ENCODE measurements at places on chromosomes 2 and 18. TPM values are rescaled to one million over a fixed set of nuclear protein-coding genes. Genes with fewer than 3 reads are reported as not detected.

- DNase-seq: no peak
These were observed 2.5 kb upstream of the ASIC4 start for GRCh38 chr2:219511547-219512325.

DNA sequence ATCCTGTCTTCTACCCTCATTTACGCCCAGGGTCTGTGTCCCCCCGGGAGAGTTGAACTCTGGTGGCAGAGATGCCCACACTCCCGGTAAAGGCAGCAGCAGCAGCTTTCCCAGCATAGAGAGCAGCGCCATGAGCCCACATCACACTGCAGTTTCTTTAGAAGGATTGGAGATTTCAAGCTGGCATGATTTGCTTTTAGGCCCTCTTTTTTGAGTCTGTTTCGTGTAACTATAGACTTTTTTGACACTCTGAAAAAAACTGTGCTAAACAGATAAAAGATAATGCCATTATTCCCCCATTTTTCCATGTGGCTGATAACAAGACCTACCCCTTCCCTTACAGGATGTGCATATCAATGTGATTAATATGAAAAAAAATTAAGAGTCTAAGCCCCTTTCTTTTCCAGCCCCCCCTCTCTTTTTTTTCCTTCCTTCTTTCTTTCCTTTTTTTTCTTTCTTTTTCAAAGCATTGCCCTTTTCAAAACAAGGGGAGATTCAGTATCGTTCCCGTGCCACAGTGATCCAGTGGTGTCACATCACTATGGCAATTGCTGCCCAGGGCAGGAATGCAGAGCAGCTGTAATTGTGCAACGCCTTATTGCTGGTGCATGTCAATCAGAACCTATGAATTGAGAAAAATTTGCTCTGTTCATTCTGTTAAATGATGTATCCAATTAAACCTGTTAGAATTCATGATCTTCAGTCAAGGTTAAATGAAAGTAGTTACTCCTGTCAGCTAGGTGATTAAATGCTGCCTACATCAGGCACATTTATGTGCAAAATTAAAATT is 104.5 kb downstream of the CDCA7 start:
- no peak for DNase-seq

- DNase-seq: no peak
These were observed 14.1 kb upstream of the HOXD1 start for GRCh38 chr2:176174382-176174823.

RAMP1 gene
- total RNA-seq: 19.2 TPM

CD8A gene
- not detected for total RNA-seq

DNA sequence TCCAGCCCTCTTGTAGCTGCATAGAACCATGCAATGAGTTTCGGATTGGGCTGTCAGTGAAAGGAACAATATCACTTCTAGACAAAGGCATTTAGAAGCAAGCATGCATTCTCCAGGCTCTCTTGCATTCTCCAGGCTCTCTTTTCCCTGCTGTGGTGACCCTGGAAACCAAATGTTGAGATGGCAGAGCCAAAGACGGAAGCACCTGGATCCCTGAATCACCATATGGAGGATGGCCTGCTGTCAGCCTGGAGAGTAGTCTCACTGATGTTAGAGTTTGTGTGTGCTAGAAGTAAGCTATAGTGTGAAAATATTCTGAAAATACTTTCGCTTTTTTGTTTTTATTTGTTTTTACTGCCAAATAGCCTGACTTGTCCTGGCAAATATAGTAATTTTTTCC is 203.9 kb downstream of the C1D start:
- no peak for DNase-seq

DNA sequence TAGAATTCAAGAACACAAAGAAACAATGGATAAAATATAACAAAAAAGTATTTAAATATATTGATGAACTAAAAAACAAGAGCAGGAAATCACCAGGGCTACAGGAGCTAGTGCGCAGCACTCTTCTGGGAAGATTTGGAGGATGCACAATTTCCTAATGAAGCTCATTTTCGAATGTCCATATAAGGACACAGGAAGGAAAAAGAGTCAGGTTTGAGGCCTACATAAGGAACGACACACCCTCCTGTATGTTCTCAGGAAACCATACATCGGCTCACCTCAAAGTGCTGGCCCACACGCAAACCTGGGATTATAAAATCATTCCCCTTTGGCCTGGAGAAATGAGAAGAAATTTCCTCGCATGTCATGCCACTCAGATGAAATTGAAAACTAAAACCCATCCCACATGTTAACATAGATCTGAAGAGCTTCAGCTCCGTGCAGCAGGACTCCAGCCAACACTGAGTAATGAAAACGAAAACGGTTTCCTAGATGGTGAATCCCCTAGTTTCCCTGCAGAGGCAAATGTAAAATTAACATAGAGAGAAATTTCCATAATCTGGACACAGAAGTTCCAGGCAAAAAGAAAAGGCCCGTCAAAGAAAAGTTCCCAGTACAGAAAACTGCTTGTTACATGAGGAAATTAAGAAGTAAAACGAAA is 825.8 kb downstream of the SOCS6 start:
- no peak for DNase-seq

- no peak for DNase-seq
These were observed 16.9 kb downstream of the SMIM21 start for GRCh38 chr18:75410611-75411010.

DNA sequence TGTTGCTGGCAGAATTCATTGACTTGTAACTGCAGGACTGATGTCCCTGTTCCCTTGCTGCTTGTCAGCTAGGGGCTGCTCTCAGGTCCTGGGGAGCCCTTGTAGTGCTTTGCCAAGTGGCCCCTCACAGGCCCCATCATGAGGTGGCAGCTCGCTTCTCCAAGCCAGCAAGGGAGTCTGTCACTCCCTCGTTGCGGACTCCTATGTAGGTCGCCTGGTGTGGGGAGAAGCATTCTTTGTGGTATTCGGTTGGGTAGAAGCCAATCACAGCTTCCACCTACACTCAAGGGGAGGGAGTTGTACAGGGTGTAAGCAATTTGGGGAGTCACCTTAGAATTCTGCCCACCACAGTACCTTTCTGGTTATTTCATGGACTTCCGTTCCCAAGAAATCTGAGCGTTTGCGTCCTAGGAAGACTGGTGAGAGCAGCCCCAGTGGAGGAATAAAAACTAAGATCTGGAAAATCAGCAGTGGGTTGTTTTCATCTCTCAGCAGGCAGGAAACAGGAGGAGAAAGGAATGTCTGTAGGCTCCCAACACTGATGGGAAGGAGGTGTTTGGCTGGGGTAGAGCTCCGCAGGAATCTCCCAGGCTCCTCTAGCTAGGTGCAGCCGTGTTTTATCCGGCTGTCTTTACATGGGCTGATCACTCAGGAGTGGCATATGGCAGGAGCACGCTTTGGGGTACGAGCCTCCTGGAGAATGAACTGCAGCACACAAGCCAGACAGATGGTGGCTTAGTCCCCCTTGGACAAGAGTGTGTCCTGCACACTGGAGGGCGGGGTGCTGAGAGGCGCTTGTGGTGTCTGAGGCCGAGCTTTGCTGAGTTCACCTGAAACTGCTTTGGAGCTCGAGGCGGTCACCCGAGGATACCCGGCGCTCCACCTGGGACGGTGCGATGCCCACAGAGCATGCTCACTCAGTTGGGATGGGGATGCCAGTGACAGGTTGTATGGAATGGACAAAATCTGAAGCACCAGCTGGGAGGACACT is 58.3 kb downstream of the LDLRAD4 start:
- no peak for DNase-seq

DNA sequence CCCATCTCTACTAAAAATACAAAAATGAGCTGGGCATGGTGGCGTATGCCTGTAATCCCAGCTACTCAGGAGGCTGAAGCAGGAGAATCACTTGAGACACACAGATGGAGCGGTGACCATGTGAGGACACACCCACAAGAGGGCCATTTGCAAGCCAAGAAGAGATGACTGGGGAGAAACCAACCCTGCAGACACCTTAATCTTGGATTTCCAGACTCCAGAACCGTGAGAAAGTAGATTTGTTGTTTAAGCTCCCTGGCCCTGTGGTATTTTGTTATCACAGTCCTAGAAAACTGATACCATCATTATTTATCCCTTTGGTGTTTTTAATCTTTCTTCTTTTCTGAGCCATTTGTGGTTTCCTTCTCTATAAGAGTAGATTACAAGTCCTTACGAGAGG is 88.6 kb upstream of the ID2 start:
- DNase-seq: no peak

- no peak for DNase-seq
These were observed 78.4 kb downstream of the LIMS1 start for GRCh38 chr2:108612514-108613183.

DNA sequence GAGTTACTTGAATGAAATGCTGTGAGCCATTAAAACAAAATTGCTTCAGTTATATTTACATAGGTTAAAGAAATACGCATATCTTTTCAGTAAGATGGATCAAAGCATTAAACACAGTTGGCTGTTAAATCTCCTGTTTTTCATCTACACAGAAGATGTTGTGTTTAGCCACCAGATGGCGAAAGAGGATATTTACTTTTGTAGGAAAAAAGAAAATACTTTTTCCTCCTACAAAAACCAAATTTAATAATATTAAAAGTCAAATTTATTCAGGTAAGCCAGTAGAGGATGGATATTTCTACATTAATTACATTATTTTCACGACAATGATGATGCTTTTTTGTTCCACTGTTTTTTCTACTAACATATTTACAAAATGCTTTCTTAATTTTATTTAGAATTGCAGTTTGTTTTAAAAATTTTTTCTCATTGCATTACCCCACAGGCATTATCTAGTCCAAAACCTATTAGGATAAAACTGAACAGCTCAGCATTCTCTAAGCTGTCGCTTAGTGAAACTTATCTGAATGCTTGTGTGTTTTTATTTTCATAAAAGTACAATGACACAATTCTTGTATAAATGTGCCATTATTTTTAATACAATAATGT is 173.7 kb downstream of the ASXL3 start:
- peak; percentile 39 for DNase-seq

DNA sequence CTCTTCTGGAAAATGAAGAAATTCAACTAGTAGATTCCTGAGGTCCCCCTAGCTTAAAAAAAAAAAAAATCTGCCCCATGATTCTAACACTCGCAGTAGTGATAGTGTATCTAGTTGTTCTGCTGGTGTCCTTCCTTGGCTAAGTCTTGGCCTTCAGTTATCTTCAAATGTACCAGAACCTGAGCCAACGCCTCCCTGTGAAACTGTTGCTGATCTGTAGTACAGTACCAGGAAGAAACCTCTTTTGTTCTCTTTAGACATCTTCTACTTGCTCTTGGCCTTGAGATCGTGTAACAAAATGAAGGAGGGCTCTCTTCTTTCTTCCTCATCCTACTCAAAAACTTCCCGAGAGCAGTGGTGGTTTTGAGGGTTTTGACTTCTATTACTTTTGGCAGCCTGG is 31.0 kb downstream of the PLEK start:
- no peak for DNase-seq

SLC5A7 gene
- total RNA-seq: not detected

DNA sequence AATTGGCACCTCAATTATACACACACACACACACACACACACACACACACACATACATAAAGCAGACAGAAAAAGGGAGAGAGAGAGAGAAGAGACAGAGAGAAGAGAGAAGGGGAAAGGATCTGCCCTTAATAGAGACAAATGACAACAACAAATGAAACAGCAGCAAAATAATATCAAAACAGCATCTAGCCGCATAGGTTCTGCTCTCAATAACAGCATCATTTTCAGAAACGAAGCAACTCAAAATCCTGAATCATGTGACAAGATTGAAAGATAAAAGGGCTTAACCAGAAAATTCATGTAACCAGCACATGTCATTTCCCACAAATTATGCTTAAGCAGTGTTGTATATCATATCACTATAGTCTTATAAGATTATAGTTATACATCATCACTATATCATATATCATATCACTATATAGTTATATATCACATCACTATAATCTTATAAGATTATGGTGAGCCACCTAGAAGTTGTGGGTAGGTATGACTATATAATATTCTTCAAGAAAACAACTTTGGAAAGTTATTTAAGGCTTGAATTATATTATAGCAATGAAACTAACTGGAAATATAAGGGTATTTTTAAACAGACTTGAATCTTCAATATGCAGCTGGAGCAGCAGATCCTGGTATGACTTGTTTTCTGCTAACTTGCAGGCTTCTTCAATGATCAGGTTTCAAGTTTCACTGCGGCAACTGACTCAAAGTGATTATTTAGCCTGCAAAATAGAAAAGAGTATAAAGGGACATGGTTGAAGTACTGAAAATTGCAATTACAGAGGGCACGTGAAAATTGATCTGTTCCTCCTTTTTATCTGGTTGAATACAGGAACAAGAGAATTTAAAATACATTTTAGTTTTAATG is 16.1 kb upstream of the VPS54 start:
- DNase-seq: peak; percentile 72

DNA sequence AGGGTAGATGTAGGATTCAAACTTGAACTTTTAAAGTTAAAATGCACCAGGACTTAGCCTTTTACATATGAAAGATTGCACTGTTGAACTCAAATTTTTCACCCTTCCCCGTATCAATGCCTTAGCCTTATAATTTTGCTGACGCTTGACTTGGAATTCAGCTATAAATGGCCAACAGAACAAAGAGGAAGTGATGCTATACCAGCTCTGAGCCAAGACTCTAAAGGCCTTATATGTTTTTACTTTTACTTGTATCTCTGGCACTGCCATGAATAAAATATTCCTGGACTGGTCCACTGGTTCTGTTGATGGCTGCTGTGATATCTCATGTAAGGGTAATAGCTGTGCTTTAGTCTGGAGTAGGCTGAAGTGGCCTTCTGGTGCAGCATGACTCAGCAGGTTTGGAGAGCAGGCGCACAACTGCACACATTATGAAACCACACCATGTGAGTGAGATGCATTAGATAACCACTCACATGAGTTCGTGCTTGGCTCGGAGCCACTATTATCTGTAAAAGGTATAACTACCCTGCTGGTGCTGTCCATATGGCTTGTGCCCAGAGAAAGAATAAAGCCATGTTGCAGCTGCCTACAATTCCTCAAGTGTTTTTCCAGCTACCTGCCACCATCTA is 8.4 kb upstream of the IER3IP1 start:
- DNase-seq: peak; percentile 51

DNA sequence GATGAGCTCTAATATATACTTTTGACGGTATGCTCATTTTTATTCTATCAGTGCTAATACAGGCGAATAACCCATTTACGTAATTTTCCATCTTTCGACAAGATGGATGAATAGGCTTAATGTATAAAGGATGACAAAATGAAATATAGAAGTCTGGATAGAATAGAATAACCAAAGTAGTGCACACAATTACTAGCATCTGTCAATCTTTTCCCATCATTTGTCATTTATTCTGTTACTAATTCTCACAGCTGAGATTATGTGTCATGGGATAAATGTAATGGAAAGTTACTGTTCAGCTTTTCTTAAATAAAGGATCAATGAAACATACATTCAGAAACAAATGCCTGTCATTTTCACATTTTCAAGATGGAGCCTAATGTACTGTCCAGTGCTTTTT is 548.6 kb downstream of the LRRTM4 start:
- no peak for DNase-seq

CMPK2 gene
- total RNA-seq: 0.28 TPM

GRCh38 chr18:46531482-46531881 is 125.5 kb downstream of the LOXHD1 start:
- no peak for DNase-seq

- DNase-seq: no peak
These were observed 197.5 kb downstream of the ZEB2 start for GRCh38 chr2:144322379-144322778.

ERFE gene
- total RNA-seq: 0.56 TPM
